ENCODE measurements at places on chromosomes 2 and 18.

DNA sequence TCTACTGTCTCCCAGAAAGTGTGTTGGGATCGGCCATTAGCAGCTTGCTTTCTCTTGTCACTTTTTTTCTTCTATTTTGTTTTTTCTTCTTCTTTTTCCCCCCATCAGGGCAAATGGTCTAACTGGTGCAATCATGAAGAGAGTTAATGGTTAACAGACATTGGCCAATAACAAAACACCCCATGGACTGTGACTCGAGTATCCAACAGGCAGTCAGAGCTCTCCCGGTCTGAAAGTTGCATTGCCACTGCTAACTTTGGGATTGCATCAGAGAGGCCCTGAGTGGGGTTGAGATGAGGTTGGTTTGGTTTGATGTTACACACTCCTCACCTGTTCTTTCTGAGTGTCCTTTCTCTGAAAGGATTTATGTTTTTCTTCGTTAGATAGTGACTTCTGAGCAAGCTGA is 12.9 kb upstream of the SNORC start:
- no peak for DNase-seq

DNA sequence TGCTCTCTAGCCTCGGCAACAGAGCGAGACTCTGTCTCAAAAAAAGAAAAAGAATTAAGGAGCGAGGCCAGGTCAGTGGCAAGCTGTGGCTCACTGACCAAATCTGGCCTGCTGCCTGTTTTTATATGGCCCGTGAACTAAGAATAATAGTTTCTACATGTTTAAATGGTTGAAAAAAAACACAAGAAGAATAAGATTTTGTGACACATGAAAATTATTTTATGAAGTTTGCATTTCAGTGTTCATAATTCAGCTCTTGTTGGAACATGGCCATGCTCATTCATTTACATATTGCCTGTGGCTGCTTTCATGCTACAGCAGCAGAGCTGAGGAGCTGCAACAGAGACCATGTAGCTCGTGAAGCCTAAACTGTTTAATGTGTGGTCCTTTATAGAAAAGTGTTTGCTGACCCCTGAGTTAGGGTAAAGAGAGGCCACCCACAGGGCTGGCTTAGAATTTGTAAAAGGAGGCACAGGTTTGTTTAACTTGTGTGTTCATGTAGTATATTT is 59.5 kb downstream of the MFSD6 start:
- DNase-seq: no peak

GRCh38 chr2:215421859-215422461 is 13.9 kb downstream of the FN1 start:
- no peak for DNase-seq

GRCh38 chr2:28435814-28436351 is 43.2 kb downstream of the FOSL2 start:
- DNase-seq: no peak

GRCh38 chr2:218448934-218449333 is 30.0 kb downstream of the VIL1 start:
- DNase-seq: no peak

Data from CD4-positive, alpha-beta T cell treated with Interleukin-17A for 4 hours (primary cell).